ENCODE measurements at places on chromosomes 5 and 9. TPM values are rescaled to one million over a fixed set of nuclear protein-coding genes. Genes with fewer than 3 reads are reported as not detected.

Gene OR1J2
- 0.27 TPM for total RNA-seq

Gene PDE6A
- under 0.01 TPM for total RNA-seq

Gene INSL6
- total RNA-seq: not detected

Gene PCSK5
- 3.0 TPM for total RNA-seq

Gene DDX4
- total RNA-seq: not detected

Gene DYNC2I2
- 67.6 TPM for total RNA-seq

Gene OCLN
- 18.6 TPM for total RNA-seq

Gene C5orf58
- under 0.01 TPM for total RNA-seq

Gene CORO2A
- 3.5 TPM for total RNA-seq

Gene DMGDH
- total RNA-seq: 1.3 TPM

Gene SAXO1
- total RNA-seq: under 0.01 TPM

Gene TAF11L12
- total RNA-seq: not detected

Gene SLCO6A1
- total RNA-seq: not detected

Gene GRIA1
- total RNA-seq: not detected

Gene OR1Q1
- total RNA-seq: under 0.01 TPM

Gene DNAH5
- total RNA-seq: 0.27 TPM

Gene KCNV2
- under 0.01 TPM for total RNA-seq

Gene GDF9
- 0.54 TPM for total RNA-seq

Gene TMEM232
- 1.9 TPM for total RNA-seq

Gene MSMP
- 2.4 TPM for total RNA-seq

Gene ZNF300
- total RNA-seq: 3.0 TPM

Gene RNF38
- total RNA-seq: 29.1 TPM

Gene NUTM2F
- not detected for total RNA-seq

Gene IGFBPL1
- total RNA-seq: under 0.01 TPM

Gene AQP3
- 1.6 TPM for total RNA-seq

Gene PTPRD
- total RNA-seq: 16.2 TPM

Data from hematopoietic multipotent progenitor cell (in vitro differentiated cells).